ENCODE measurements at places on chromosomes 6 and 20.

GRCh38 chr6:90000864-90001731, 106.8 kb downstream of the GJA10 start:
- no peak for DNase-seq

GRCh38 chr6:159620947-159621346, 72.1 kb downstream of the SOD2 start:
- DNase-seq = no peak

DNA sequence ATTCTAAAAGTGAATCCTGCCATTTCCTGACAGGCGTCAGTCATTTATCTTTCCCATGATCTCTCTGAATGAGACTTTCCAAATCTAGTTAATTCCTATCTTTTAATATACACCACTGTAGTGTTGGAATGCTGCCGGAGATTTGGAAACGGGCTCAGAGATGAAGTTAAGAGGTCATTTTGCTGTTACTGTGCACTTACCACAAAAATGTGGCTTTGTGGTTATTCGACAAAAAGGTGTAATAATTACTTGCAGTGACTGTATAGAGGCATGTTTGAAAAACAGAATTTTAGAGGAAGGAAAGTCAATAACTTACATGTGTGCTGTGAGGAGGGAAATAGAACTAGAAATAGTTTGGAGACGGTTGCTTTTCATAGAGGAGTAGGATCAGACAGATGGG, 460.2 kb upstream of the BTBD3 start:
- no peak for DNase-seq

GRCh38 chr6:12442455-12442854, 152.3 kb downstream of the EDN1 start:
- no peak for DNase-seq

DNA sequence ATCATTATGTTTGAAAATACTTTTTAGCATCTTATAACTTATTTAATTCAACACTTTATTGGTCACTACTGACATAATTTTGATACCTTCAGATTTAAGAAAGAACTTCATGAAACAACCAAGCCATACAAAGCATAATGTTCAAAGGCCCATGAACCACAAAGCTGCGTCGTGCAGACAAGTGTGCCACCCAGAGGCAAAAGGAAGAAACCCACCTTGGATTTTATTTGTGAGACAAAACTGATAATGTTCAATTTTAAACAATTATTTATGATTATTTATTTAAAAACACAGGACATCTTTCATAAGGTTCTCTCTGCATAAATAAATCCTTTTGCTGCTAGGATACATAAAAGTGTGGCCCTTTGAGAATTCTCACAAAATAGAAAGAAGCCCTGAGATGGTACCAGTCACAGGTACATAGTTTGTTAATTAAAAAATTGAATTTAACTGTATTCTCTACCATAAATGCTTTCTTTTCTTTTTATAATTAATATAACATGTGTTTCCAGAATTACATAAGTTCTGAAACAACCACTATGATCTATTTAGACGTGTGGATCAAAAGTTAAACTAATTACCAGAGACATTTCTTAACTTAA, 143.7 kb downstream of the RALGAPA2 start:
- peak; percentile 12 for DNase-seq

DNA sequence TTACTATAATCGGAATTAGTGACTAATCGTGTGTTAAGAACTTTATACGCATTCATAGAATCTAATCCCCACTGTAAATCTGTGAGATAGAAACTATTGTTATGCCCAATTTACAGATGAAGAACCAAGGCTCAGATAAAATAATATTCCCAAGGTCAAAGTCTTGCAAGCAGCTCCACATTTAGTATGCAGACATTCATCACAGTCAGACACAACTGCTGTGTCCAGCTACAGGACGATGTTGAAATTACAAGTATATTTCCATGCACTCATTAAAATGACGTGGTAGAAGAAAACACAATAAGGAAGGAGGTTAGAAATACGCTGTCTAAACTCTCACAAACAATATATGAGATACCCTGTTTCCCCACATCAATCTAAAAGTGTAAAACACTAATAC, 82.5 kb downstream of the PREX1 start:
- DNase-seq = no peak

DNA sequence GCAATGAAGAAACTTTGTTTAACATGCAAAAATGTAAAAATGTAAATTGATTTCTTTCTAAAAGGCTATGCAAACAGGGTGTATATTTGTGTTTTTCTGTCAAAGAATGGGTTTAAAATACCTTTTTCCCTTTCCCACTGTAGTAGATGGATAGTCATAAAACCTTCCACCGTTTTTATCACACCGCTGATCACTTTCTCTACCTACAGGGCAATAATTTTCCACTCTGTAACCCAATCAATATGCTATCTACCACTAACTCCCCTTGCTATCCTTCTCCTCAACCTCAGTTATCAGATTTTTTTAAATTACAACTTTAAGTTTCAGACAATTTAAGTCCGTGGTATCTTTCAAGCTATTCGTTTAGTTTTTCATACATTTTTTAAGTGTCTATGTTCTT, 91.4 kb upstream of the ARID1B start:
- DNase-seq = no peak

DNA sequence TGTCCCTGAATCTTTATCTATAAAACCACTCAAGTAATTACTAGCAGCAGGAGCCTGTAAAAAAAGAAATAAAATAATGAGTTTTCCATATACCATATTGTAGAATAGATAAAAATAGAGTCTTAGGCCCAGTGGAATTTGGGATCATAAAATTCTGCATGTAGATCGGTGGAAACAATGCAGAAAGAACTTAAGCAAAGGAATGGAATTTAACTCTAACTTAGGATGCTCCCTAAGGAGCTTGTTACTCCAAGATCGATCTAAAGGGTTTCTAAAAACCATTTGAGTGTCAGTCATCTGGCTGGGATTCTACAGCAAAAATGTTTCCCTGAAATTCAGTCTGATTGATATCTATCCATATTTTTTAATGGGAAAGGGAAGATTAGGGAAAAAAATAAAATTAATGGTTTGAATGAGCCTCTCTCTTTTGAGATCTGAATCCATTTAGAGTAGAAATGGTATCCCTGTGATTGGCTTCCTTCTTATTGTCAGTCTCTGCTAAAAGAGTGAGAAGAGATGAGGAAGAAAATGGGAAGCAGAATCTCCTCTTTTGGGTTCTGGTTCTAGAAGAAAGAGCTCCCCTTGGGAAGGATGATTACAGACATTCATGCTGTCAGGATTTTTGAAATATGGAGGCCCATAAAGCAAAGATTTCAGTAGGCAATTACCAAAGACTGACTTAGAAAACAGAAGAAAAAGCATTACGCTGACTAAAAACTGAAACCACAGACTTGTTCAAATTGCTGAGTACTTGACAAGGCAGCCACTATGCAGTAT, 564.3 kb upstream of the MARCKS start:
- no peak for DNase-seq

DNA sequence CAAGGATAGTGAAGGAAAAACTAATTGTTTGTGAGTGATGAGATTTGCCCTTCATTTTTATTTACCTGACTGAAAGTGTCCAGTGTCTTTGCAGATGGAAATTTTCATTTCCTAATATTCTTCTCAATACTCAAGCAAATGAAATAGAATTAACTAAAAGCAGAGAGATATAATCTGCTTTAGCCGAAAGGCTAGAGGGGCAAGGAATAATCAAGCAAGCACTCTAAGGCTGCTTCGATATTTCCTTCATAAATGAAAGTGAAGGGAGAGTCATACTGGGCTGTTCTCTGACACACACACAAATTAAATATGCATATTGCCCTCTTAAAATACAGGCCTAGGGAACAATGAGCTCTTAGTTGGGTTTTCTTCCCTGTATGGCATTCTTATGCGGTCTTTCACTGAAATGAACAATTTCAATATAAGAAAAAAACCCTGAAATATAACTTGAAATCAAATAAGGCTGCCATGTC, 47.5 kb upstream of the POPDC3 start:
- DNase-seq = no peak
